Breast epithelium (tissue), 4 donors: ENCODE measurements at places on chromosomes 7 and 10.

DNA sequence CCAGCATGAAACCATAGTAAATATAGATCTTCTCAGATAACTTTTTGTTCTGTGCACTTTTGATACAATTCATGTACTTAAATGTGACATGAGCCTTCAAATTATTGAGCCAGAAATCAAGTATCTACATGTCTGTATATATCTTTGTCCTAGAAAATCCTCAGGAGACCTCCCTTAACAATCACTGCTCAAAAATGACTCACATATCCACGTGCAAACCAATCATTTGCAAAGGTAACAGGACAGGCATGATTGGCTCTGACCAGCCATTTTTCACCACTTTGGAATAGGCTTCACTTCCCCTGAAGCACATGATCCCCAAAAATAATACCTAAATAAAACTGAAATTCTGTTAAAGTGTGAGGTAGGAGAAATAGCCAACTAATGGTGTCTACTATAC lies 902.5 kb downstream of the PCDH15 start:
- no peaks in the 10 kb centered on the region for H3K27me3 ChIP-seq
- H3K4me3 ChIP-seq, result no peak overlapping the region
- H3K36me3 ChIP-seq, result no peaks in the 10 kb centered on the region
- no peaks in the 10 kb centered on the region for H3K4me1 ChIP-seq

DNA sequence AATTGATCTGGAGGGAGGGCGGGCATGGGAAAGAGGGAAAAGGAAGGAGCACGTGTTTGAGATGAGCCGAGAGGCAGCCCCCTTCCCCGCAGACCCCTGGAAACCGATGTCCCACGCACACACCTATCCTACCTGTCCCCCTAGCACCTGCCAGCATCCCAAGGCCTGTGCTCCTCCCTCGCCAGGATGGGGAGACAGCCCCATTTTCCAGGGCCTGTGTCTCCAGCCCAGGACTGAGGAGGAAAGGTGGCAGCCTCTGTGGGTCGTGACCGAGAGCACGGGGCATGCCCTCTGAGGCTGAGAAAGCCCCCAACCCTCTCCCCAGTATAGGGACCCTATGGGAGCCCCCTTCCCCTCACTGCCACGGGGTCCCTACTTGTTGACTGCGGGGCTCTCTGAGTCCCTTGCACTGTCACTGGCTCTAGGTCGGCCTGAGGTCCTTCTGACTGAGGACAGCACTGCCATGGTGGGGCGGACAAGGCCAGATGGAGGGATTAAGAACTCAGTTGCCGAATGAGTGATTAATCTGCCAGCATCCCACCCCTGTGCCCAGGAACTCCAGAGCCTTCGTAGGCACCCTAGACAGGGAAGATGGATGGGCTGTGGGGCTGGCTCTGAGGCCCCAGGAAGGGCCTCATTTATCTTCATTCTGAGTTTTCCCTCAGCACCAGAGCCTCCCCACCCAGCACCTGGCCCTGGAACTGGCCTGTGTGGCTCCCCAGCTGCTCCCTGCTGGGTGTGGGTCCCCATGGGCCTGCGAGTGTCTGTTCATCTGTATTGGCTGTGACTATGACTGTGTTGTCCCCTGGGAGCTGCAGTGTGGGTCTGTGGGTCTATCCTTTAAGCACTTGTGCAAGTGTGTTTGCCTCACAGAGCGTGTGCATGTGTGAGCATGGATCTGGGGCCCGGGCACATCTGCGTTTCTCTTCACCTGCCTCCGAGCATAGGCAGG lies 26.0 kb downstream of the CRHR2 start:
- no peaks in the 10 kb centered on the region for H3K36me3 ChIP-seq
- no peak overlapping the region for H3K27ac ChIP-seq
- H3K4me3 ChIP-seq, result no peak overlapping the region
- DNase-seq, result no peak
- H3K27me3 ChIP-seq, result no peaks in the 10 kb centered on the region
- no peaks in the 10 kb centered on the region for H3K4me1 ChIP-seq

- H3K4me3 ChIP-seq, result no peak overlapping the region
- H3K27ac ChIP-seq, result no peak overlapping the region
- no peaks in the 10 kb centered on the region for H3K4me1 ChIP-seq
- H3K27me3 ChIP-seq, result no peaks in the 10 kb centered on the region
- no peak for DNase-seq
- no peaks in the 10 kb centered on the region for H3K36me3 ChIP-seq
Observed at GRCh38 chr10:76049581-76050290, 618.3 kb downstream of the LRMDA start.

GRCh38 chr10:124075231-124075955 lies 18.0 kb downstream of the CHST15 start:
- no peaks in the 10 kb centered on the region for H3K36me3 ChIP-seq
- peak overlapping the region; percentile 55 for H3K27ac ChIP-seq
- DNase-seq, result no peak
- H3K4me3 ChIP-seq, result no peak overlapping the region

- no peak overlapping the region for H3K27ac ChIP-seq
- H3K4me1 ChIP-seq, result no peaks in the 10 kb centered on the region
- H3K27me3 ChIP-seq, result no peaks in the 10 kb centered on the region
- no peaks in the 10 kb centered on the region for H3K36me3 ChIP-seq
Observed at GRCh38 chr10:1978584-1978983, 241.3 kb upstream of the ADARB2 start.

DNA sequence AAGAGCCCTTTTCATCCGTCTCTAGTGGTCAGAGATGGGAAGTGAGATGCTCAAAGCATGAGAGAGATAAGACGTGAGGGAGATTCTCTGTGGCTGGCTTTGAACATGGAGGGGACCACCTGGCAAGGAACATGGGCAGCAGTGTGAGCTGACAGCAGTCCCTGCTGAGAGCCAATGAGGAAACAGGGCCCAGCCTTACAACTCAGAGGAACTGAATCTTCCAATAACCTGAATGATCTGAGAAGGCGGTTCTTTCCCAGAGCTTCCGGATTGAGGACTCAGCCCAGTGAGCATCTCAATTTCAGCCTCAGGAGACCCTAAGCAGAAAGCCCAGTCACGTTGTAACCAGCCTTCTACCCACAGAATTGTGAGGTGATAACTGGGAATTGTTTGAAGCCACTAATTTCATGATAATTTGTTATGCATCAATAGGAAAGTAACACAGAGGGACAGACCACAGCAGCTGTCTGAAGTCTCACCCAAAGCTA lies 33.9 kb upstream of the IKZF1 start:
- H3K27me3 ChIP-seq, result no peaks in the 10 kb centered on the region
- DNase-seq, result no peak
- H3K4me1 ChIP-seq, result no peaks in the 10 kb centered on the region
- H3K36me3 ChIP-seq, result no peaks in the 10 kb centered on the region
- H3K27ac ChIP-seq, result no peak overlapping the region
- H3K4me3 ChIP-seq, result no peak overlapping the region

DNA sequence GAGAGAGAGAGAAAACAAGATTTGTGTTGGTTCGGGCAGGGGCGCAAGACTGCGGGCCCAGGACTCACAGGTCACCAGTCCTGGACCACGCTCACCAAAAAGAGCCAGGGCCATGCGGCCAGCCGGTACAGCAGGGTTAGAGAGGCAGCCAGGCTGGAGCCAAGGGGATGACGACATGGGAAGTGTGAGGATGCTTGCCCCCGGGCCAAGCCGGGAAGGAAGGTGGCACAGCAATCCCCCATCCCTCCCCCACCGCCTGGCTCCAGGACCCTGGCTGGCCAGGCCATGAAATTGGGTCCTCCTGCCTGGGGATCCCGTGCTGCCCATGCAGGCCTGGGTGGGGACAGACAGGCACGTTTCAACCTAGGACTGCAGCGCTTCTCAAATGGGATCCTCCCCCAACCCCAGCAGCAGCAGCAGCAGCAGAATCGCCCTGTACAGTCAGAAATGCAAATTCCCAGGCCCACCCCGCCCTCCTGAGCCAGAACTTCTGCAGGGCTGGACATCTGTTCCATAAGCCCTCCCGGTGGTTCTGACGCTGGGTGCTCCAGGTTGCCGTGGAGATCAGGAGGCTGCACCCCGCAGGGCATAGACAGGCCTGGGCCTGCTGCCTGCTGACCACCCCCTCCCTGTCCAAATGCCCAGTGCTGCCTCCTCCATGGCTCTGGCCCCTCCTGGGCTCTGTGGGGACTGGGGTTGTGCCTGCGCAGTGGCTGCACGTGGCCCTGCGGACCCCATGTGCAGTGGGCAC lies 35.0 kb downstream of the YKT6 start:
- H3K36me3 ChIP-seq, result no peaks in the 10 kb centered on the region
- H3K4me1 ChIP-seq, result no peaks in the 10 kb centered on the region
- no peak for DNase-seq

DNA sequence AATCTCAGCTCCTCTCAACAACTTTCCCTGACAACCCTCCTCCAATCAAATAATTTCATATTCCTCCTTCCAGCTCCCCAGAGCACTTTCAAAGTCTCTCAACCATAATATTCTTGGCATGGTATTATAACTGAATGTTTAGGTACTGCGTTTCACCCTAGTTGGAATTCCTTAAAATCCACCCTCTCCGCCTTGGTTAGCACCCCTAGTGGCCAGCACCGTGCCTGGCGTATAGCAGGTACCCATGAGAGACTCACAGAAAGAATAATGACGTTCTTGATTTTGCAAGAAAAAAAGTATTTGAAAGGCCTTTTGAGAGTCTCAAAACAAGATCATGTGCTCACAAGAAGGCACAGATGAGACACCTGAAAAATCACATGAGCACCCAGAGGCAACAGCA lies 50.9 kb downstream of the GLI3 start:
- peak overlapping the region; percentile 19 for H3K27ac ChIP-seq
- DNase-seq, result no peak
- H3K4me3 ChIP-seq, result no peak overlapping the region
